ENCODE measurements at places on chromosomes 4 and X.

- DNase-seq, result no peak
These were observed 15.7 kb downstream of the FAM184B start for GRCh38 chr4:17765514-17766286.

DNA sequence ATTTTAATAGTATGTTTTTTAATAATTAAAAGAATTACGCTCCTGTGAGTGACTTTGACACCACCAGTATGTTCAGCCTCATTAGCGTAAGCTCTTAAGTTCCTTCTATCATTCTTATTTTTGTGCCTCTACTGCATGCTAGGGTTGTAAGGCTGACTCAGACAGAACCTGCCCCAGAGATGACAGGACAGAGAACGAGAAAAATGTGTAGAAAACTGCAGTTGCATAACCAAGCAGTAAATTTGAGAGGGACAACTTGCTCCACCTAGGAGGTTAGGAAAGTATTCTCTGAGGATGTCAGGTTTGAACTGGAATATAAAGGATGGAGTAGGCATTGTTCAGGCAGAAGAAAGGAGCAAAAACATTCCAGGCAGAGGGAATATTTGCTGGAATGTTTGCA, 98.7 kb downstream of the NFKB1 start:
- DNase-seq, result no peak

DNA sequence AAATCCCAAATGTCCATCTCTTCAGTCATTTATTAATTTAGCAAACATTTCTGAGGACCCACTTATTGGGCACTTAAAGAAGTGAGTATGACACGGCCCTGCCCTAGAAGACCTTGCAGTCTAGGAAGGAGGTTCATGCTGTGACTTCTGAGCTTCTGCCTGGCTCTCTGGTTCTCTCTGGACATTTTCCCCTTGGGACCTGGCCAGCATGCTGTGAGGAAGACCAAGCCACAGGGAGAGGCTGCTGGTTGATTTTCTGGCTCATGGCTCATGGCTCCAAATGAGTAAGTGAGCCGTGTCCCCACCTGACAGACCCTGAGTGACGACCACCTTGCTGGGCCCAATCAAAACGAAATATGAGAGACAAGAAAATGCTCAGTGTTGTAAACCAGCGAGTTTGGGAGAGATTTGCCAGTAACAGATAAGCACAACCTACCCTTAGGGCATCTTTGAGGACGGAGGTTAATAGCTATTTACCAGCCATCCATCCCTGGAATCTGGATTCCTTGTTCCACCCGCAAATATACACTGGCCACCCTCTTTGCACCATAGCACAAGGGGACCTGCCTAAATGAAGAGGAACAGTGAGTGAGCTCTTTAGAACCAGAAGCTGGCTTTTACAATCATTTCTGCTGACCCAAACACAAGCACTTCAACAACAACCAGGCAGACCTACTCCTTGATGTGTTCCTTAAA, 876 bp downstream of the MPP1 start:
- no peak for DNase-seq

- no peak for DNase-seq
These were observed 10.6 kb upstream of the ZNF718 start for GRCh38 chr4:113732-114131.

DNA sequence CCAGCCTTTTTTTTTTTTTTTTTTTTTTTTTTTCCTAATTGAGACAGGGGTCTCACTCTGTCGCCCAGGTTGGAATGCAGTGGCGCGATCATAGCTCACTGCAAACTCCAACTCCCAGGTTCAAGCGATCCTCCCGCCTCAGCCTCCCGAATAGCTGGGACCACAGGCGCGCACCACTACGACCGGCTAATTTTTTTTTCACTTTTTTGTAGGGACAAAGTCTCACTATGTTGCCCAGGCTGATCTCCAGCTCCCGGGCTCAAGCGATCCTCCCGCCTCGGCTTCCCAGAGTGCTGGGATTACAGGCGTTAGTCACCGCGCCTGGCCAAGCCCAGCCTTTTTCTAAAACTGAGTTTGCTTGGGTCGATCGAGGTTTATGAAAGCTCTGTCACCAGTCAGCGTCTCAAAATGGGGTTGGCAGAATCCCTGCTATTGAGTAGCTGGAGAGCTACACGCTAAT, 1.3 kb upstream of the OTUD5 start:
- peak; percentile 50 for DNase-seq

- peak; percentile 10 for DNase-seq
These were observed 448 bp downstream of the TLL1 start for GRCh38 chr4:165873298-165874071.

- no peak for DNase-seq
These were observed 7.3 kb downstream of the RGS12 start for GRCh38 chr4:3299976-3300671.

GRCh38 chr4:94409375-94409679, 42.4 kb upstream of the PDLIM5 start:
- no peak for DNase-seq

- DNase-seq, result peak; percentile 52
These were observed 284.0 kb downstream of the BCOR start for GRCh38 chrX:39813631-39814277.
